A673 (cell line): ENCODE measurements at places on chromosomes 16 and 17. TPM values are rescaled to one million over a fixed set of nuclear protein-coding genes. Genes with fewer than 3 reads are reported as not detected.

DNA sequence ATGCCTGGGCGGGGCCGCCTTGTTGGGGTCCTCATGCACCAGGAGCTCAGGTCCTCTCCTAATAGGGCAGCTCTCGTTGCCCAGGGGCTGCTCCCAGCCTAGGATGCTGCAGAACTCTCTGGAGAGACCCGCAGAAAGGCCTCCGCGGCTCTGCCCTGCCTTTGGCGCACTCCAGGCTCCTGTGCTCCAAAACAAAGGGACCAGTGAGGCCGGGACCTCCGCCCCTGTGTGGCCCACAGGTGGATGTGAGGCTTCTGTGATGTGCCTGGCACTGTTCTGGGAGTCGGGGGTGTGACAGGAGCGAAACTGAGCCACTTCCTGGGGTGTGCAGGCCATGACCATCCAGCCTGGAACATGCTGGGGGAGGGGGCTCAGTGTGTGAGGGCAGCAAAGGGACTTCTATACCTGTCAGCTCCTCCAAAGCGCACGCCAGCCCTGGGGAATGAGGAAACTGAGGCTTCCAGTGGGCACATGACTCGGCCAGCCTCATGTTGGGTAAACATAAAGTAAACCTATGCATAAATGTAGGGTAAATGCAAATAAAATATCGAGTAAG is 153.2 kb downstream of the IRF8 start:
- peaks cover 58% of the 10 kb centered on the region for H3K27me3 ChIP-seq
- H3K4me3 ChIP-seq: no peak overlapping the region
- H3K36me3 ChIP-seq: no peaks in the 10 kb centered on the region
- DNase-seq: no peak
- H3K27ac ChIP-seq: no peak overlapping the region

GRCh38 chr16:86862595-86863280 is 284.4 kb downstream of the FOXL1 start:
- no peaks in the 10 kb centered on the region for H3K4me1 ChIP-seq
- no peak for DNase-seq
- H3K27me3 ChIP-seq: no peaks in the 10 kb centered on the region
- H3K36me3 ChIP-seq: no peaks in the 10 kb centered on the region
- no peak overlapping the region for H3K27ac ChIP-seq
- no peak overlapping the region for H3K4me3 ChIP-seq

GRCh38 chr17:82553210-82553930 is 33.8 kb downstream of the FOXK2 start:
- H3K27ac ChIP-seq: no peak overlapping the region
- no peak overlapping the region for H3K4me3 ChIP-seq
- no peaks in the 10 kb centered on the region for H3K27me3 ChIP-seq
- DNase-seq: no peak

- H3K27ac ChIP-seq: no peak overlapping the region
- peak; percentile 90 for DNase-seq
- H3K4me3 ChIP-seq: no peak overlapping the region
Measured at GRCh38 chr17:43530288-43531081, 15.7 kb downstream of the ETV4 start.

FNDC8 gene
- total RNA-seq: not detected in 2 replicates

MAP2K6 gene
- total RNA-seq: 14.1 and 20.7 TPM in 2 replicates

DNA sequence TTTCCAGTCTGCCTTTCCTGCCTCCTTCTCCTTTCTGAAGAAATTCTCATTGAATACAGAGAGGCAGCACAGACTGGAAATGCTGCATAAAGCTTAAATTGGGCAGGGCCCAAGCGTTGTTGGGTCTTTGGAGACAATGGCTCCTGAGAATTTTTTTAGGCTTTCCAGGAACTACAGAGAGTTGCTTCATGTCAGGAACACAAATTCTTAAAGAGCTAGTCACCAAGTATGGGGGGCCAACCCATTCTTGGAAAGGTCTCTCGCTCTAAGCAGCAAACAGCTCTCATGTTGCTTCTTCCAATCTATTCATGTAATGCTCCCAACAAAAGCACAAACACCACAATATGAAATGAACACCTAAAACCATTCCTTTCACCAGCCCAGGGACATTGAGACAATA is 6.9 kb downstream of the HNF1B start:
- H3K4me1 ChIP-seq: no peaks in the 10 kb centered on the region
- H3K27me3 ChIP-seq: peaks cover 50% of the 10 kb centered on the region
- DNase-seq: no peak
- H3K4me3 ChIP-seq: no peak overlapping the region

CHST4 gene
- not detected in 2 replicates for total RNA-seq

DNA sequence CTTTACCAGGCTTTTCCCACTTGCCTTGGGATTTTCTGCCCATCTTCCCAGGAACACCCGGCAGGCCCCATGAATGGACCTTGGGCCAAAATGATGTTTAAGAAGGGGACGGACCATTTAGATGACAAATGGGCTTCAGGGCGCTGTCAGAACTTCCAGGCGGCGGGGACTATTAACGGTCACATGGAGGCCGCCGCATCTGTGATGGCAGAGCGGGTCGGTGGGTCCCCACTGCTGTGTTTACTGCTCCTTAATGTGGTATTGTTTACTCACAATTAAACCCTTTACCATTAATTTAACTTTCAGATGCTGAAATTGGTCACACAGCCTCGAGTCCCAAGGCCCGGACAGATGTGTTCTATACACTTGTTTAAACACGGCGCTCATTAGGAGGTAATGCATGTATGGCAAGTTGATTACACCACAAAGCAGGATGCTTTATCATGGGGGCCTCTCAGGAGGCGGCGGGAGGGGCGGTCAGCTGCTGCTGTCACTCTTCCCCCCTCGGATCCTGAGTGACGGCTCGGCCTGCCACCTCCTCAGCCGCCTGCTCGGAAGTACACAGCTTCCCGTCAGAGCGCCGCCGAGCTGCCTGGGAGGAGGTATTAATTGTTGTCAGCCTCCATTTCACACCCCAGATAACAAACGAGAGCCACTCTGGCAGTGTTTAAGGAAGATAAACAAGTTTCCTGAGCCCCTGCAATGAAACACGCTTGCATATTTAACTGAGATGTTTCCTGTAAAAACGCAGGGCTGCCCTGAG is 83.9 kb upstream of the IRX3 start:
- no peak for DNase-seq
- H3K36me3 ChIP-seq: no peaks in the 10 kb centered on the region
- no peak overlapping the region for H3K27ac ChIP-seq
- no peaks in the 10 kb centered on the region for H3K4me1 ChIP-seq
- H3K4me3 ChIP-seq: no peak overlapping the region
- no peaks in the 10 kb centered on the region for H3K27me3 ChIP-seq

DNA sequence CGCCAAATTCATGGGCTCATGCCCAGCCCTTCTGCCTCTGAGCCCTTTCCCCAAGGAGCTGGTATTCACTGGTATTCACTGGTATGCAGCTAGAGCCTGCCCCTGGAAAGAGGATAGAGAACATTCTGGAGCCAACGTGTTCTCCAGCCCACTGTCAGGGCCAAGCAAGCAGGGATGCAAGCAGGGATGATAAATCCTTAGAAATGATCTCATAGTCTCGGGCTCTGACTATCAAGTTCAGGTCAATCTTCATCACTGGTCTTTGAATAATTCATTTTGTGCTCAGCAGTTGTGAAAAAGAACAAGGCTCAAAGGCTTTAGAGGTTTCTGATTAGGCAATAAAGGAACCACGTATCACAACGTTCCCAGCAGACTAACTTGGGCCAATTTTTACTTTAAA is 57.3 kb downstream of the CACNG5 start:
- no peaks in the 10 kb centered on the region for H3K36me3 ChIP-seq
- no peak overlapping the region for H3K27ac ChIP-seq
- H3K4me3 ChIP-seq: no peak overlapping the region
- no peaks in the 10 kb centered on the region for H3K4me1 ChIP-seq

PRRT2 gene
- total RNA-seq: 9.0 TPM in 2 replicates

- no peaks in the 10 kb centered on the region for H3K4me1 ChIP-seq
- H3K4me3 ChIP-seq: no peak overlapping the region
- H3K36me3 ChIP-seq: peaks cover 33% of the 10 kb centered on the region
- H3K27ac ChIP-seq: peak overlapping the region; percentile 16
- no peak for DNase-seq
Measured at GRCh38 chr16:50313596-50314478, 47.5 kb downstream of the ADCY7 start.

WIPI1 gene
- 0.43 and 1.2 TPM in 2 replicates for total RNA-seq

SPPL2C gene
- total RNA-seq: not detected in 2 replicates

GRCh38 chr16:27330542-27330941 is 16.8 kb downstream of the IL4R start:
- H3K4me1 ChIP-seq: peaks cover 41% of the 10 kb centered on the region
- H3K27me3 ChIP-seq: no peaks in the 10 kb centered on the region
- H3K4me3 ChIP-seq: no peak overlapping the region
- no peaks in the 10 kb centered on the region for H3K36me3 ChIP-seq
- H3K27ac ChIP-seq: peak overlapping the region; percentile 52

DNA sequence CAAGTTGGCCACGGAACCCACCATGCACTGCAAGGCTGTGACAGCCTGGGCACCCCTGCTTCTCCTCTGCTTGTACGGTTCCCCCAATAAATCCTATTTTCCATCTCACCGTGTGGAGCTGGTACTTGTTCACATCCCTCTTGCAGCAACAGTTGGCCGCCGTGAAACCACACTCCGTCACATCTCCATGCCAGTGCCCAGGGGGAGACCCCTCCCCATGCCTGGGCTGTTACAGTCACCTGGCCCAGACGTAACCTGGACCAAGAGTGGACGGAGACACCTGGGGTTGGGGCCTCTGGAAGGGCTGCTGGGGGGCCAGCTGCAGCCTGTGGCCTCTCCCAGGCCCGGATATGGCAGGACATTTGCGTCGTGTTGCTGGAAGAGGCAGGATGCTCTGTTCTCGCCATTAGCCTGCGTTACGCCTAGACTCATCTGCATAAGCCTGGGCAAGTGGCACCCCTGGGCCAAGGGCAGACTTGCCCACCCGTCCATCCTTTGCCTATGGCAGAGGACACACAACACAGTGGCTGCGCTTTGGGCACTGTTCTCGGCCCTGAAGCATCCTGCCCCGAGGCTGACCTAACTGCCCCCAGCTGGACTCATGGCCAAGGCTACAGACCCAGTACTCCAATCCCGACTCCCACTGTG is 14.2 kb upstream of the KREMEN2 start:
- H3K36me3 ChIP-seq: no peaks in the 10 kb centered on the region
- H3K27ac ChIP-seq: no peak overlapping the region
- H3K27me3 ChIP-seq: no peaks in the 10 kb centered on the region
- no peak overlapping the region for H3K4me3 ChIP-seq

DNA sequence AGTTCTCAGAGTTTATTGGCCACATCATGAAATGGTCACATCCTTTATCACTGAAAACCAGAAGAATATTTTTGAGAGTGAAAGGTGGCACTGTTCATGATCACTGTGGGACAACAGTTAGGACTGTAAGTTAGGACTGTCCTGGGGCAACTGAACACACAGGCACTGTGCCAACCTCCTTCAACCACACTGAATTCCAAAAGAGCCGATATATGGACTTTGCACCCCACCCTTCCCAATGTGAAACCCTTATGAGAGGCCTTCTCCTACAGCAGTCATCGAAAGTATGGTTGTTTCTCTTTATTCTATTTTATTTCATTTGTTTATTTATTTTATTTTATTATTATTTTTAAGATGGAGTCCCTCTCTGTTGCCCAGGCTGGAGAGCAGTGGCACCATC is 353.5 kb downstream of the TOX3 start:
- no peaks in the 10 kb centered on the region for H3K36me3 ChIP-seq
- no peak overlapping the region for H3K4me3 ChIP-seq
- H3K4me1 ChIP-seq: no peaks in the 10 kb centered on the region
- peaks cover 3% of the 10 kb centered on the region for H3K27me3 ChIP-seq
- no peak overlapping the region for H3K27ac ChIP-seq
- DNase-seq: no peak

DNA sequence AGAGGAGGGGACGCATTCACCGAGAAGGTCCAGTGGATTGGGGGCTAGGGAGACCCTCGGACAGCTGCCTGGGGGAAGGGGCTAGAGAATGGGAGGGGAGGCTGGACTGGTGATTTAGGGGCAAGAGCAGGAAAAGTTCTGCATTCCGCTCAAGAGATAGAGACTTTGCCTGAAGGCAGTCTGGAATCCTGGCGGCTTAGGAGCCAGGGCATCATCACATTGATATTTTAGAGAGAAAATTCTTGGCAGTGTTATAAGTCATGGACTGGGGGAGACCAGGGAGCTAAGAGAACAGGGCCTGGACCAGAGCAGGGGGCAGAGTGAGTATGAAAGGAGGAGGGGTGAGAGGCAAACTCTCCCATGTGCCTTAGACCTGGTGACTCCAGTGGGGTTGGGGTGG is 35.8 kb downstream of the MSI2 start:
- H3K27ac ChIP-seq: no peak overlapping the region
- no peak for DNase-seq
- no peak overlapping the region for H3K4me3 ChIP-seq
- peaks cover 28% of the 10 kb centered on the region for H3K4me1 ChIP-seq
- H3K27me3 ChIP-seq: no peaks in the 10 kb centered on the region

DNA sequence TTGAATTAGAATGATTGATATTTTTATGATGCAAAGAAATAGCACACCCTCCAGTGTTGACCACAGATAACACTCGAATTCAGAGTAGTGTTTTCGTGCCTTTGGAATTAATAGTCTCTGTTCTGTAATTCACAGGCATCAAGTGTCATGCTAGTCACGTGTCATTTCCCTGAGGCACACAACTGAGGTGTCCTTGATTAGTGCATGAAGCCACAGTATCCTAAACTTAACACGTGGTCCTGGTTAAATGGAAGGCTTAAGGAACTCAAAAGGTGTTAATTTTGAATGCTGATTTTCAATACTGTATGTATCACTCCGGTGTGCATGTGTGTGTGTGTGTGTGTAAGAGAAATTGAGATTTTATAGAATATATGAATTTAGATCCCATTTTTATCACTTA is 625.6 kb downstream of the TMEM114 start:
- no peaks in the 10 kb centered on the region for H3K36me3 ChIP-seq
- H3K4me3 ChIP-seq: no peak overlapping the region
- H3K27ac ChIP-seq: no peak overlapping the region
- no peaks in the 10 kb centered on the region for H3K4me1 ChIP-seq
- no peaks in the 10 kb centered on the region for H3K27me3 ChIP-seq
- no peak for DNase-seq

TBC1D3E gene
- not detected in 2 replicates for total RNA-seq

GRCh38 chr16:62036101-62036801 is at the start of gene CDH8:
Gene CDH8 (minus strand): TSS chr16:62036438. CDS start chr16:62021403, 15,035 bp downstream.
- peaks cover 39% of the 10 kb centered on the region for H3K4me1 ChIP-seq
- no peaks in the 10 kb centered on the region for H3K36me3 ChIP-seq
- H3K27me3 ChIP-seq: no peaks in the 10 kb centered on the region
- H3K27ac ChIP-seq: peak within 1 kb of the TSS; percentile 57

GRCh38 chr17:8572764-8573163 is 57.8 kb downstream of the MYH10 start:
- H3K4me3 ChIP-seq: no peak overlapping the region
- H3K4me1 ChIP-seq: no peaks in the 10 kb centered on the region
- DNase-seq: no peak
- H3K36me3 ChIP-seq: peaks cover 23% of the 10 kb centered on the region
- H3K27ac ChIP-seq: no peak overlapping the region

- no peak overlapping the region for H3K4me3 ChIP-seq
- DNase-seq: no peak
- no peaks in the 10 kb centered on the region for H3K27me3 ChIP-seq
- no peak overlapping the region for H3K27ac ChIP-seq
Measured at GRCh38 chr17:83009414-83010205, 69.8 kb upstream of the METRNL start.
